ENCODE measurements at places on chromosomes 3 and 15. TPM values are rescaled to one million over a fixed set of nuclear protein-coding genes. Genes with fewer than 3 reads are reported as not detected.

Gene CATSPER2
- 6.0 TPM for total RNA-seq

DNA sequence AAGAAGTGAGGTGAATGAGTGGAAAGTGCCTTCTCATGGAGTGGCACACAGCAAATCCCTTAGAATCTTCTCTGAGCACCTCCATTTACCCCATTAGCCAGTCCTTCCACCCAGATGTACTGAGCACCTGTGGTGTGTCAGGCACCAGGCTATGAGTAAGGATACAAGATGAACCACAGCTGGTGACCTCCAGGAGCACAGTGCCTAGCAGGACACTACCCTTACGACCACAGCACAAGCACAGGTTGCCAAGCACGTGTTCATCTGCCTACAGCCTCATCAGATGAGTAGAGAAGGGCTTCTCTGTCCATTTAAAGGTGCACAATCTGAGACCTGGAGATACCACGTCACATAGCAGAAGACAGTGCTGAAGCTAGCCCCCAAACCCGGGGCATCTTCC lies 6.2 kb downstream of the MYLK start:
- no peaks in the 10 kb centered on the region for H3K36me3 ChIP-seq
- no peaks in the 10 kb centered on the region for H3K4me1 ChIP-seq
- H3K27ac ChIP-seq: no peak overlapping the region
- peaks cover 31% of the 10 kb centered on the region for H3K27me3 ChIP-seq
- DNase-seq: no peak

Gene SOX2
- total RNA-seq: not detected

Gene ABI3BP
- not detected for total RNA-seq

Gene FRMD5
- not detected for total RNA-seq

DNA sequence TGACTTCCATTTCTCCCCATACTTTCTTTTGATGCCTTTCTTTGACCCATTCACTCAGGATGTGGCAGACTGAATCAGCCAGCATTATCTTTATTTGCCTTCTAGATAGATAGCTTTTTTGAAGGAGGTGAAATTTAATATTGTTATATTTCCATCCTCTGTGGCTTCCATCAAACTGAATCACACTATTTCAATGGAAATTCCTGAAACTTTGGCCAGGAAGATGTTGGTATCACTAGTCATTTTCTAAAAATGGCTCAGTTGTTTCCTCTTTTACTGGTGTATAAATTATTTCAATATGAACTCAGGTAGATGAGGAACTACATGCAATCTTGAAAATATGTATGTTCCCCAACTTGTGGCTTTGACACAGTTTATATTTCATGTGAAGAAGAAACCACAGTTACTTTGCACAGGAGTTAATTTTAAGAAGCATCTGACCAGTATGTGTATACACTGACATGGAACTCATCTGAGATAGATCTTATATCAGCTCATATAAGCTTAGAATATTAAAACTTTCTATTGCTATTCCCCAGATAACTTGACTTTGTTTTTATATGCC lies 248.3 kb downstream of the CGGBP1 start:
- H3K4me3 ChIP-seq: no peak overlapping the region
- no peak for DNase-seq
- no peak overlapping the region for H3K27ac ChIP-seq
- no peaks in the 10 kb centered on the region for H3K36me3 ChIP-seq
- no peaks in the 10 kb centered on the region for H3K27me3 ChIP-seq

GRCh38 chr3:37223141-37223558 lies 48.8 kb upstream of the LRRFIP2 start:
- DNase-seq: no peak
- H3K4me1 ChIP-seq: peaks cover 12% of the 10 kb centered on the region
- H3K27ac ChIP-seq: peak overlapping the region; percentile 2

- no peak overlapping the region for H3K4me3 ChIP-seq
- DNase-seq: peak; percentile 68
- peaks cover 16% of the 10 kb centered on the region for H3K4me1 ChIP-seq
Observed at GRCh38 chr15:76065245-76065644, 5.5 kb downstream of the TMEM266 start.

DNA sequence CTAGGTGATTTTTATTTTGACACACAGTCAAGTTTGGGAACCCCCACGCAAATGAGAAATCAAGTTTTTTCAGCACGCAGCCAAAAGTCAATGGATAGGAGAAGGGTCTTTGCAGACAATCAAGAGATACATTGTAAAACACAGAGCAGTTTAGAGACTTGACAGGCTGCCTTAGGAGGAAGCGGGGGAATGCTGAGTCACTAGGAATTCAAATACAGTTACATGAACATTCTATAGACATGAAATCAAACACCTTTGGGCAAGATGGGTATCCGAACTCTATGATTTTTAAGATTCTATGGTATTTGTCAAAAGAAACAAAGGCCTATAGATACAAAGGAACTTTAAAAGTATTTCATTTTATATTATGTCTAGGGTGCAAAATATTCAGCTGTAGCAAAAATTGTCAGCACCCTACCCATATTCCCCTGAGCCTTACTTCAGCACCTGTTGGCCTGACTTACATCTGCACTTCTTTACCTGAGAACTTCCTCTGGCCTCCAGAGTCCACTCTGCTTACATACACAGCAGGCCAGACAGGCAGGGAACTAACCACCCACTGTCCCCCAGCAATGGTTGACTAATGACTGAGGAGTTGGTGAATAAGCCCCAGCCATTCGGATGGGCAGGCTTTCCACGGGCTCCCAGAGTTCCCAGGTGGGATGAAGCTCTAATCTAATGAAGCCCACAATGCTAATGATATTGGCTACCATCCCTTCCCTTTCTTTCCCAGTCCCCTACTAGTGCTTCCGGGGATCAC lies 289.3 kb upstream of the RORA start:
- peaks cover 3% of the 10 kb centered on the region for H3K4me1 ChIP-seq
- H3K27me3 ChIP-seq: peaks cover 6% of the 10 kb centered on the region
- H3K36me3 ChIP-seq: no peaks in the 10 kb centered on the region
- DNase-seq: no peak
- H3K27ac ChIP-seq: no peak overlapping the region
- H3K4me3 ChIP-seq: no peak overlapping the region

Gene FURIN
- 86.5 TPM for total RNA-seq

DNA sequence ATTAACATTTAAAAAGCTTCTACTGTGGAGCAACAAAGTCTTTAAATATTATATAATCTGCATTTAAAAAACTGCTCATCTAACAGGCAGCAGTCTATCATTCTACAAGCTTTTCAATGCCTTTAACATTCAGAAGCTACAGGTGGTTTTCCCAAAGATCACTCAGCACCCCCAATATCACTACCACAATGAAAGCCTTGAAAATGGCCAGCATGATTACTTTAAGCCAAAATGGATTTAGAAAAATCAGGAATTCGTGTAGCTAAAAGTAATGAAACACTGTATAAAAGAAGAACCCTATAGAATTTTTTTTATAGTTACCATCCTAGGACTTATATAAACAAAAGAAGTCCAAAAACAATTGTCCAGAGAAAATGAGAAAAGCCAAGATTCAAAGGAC lies 400.4 kb downstream of the TIGIT start:
- no peak for DNase-seq
- peaks cover 5% of the 10 kb centered on the region for H3K4me1 ChIP-seq
- H3K27ac ChIP-seq: no peak overlapping the region
- no peak overlapping the region for H3K4me3 ChIP-seq

GRCh38 chr15:77144026-77144425 lies 73.1 kb upstream of the TSPAN3 start:
- peaks cover 31% of the 10 kb centered on the region for H3K36me3 ChIP-seq
- no peak overlapping the region for H3K27ac ChIP-seq
- H3K4me3 ChIP-seq: no peak overlapping the region
- no peak for DNase-seq

- H3K4me1 ChIP-seq: no peaks in the 10 kb centered on the region
- peaks cover 2% of the 10 kb centered on the region for H3K27me3 ChIP-seq
- H3K4me3 ChIP-seq: no peak overlapping the region
- no peaks in the 10 kb centered on the region for H3K36me3 ChIP-seq
- H3K27ac ChIP-seq: no peak overlapping the region
Observed at GRCh38 chr15:100862162-100862561, 17.5 kb upstream of the ALDH1A3 start.
